Heart left ventricle (tissue), 16 donors: ENCODE measurements at places on chromosomes 5 and 9. TPM values are rescaled to one million over a fixed set of nuclear protein-coding genes. Genes with fewer than 3 reads are reported as not detected.

The MOB3B gene
- 1.8 TPM for total RNA-seq

The POLE3 gene
- 31.2 TPM for total RNA-seq

The PRDM9 gene
- total RNA-seq, result not detected

The RNF130 gene
- 56.1 TPM for total RNA-seq

The PCDHGA6 gene
- 5.1 TPM for total RNA-seq

The NRG2 gene
- total RNA-seq, result 1.9 TPM

The SHOC1 gene
- total RNA-seq, result not detected

The ANKDD1B gene
- total RNA-seq, result not detected

The PSIP1 gene
- total RNA-seq, result 20.9 TPM

The CAMK4 gene
- 0.02 TPM for total RNA-seq

The CBY3 gene
- total RNA-seq, result not detected
